Stimulated activated CD8-positive, alpha-beta memory T cell treated with anti-CD3 and anti-CD28 coated beads, Interleukin-7, amount 100 ng/mL, for 1 hour (primary cell): ENCODE measurements at places on chromosomes 12 and 14.

DNA sequence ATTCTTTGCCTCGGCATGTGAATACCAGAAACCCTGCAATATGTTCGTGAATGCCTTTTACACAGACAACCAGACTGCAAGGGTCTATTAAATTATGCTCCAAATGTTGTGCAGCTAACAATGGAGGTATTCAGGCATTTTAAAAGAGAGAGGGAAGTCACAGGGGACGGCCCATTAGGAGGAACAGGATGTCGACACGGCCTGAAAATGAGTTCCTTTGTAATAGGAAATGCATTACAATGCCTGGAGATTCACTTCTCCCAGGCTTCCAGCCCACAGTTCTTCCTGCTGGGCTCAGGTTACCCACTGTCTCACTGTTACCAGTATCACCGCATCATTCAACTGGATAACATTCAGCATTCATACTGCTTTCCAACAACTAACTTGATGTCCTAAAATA lies 2.5 kb downstream of the DUSP6 start:
- DNase-seq, result no peak

DNA sequence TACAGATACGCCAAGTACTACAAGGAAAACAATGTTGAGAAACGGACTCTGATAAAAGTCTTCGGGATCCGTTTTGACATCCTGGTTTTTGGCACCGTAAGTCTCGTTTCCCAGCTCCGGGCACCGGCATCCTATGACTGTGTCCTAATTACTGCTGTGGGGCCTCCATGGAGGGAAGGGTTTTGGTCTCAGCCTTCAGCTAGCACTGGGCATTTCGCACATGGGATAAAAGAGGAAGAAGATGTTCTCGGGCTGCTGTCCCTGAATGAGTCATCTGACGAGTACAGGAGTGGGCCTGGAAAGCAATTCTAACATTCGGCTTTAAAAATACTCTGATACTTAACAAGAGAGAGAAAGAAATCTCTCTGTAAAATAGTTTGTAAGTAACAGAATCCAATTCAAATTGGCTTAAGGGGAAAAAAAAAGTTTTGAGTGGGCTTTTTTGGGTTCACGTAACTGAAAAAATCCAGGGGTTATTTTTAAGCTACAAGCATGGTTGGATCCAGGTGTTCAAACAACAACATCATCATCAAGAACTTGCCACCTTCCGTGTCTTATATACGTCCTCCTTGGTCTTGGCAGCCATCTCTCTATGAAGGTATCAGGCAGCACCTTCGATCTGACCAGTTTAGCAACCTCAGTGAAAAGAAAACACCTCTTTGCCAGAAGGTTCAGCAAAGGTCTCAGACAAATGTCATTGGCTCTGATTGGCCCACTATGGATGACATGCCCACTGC lies 34.4 kb upstream of the P2RX4 start:
- no peak for DNase-seq

DNA sequence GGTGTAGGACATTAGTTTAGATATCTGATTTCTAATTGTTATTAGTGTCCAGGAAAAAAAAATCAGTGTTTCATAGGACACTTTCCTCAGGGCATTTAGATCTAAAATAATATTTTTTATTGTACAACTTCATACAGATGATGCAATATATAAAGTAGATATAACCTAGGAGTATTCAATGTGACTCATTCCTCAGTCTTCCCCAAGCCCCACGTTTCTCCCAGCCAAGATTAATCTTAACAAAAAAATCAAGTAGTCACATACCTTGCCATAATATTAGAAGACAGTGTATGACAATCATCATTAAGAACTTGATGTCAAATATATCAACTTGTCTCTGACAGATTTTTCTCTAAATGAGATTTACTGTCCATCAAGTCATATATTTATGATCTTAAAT lies 37.1 kb downstream of the PPFIA2 start:
- DNase-seq, result no peak

- DNase-seq, result no peak
Measured at GRCh38 chr12:132446633-132447326, 43.2 kb upstream of the FBRSL1 start.

- DNase-seq, result no peak
Measured at GRCh38 chr12:70305794-70306193, 60.3 kb upstream of the KCNMB4 start.

- DNase-seq, result no peak
Measured at GRCh38 chr12:49730568-49731101, 10.7 kb upstream of the TMBIM6 start.

GRCh38 chr14:95609398-95609990 lies 74.6 kb downstream of the GLRX5 start:
- no peak for DNase-seq

- no peak for DNase-seq
Measured at GRCh38 chr14:74964787-74965485, 9.5 kb upstream of the PGF start.

DNA sequence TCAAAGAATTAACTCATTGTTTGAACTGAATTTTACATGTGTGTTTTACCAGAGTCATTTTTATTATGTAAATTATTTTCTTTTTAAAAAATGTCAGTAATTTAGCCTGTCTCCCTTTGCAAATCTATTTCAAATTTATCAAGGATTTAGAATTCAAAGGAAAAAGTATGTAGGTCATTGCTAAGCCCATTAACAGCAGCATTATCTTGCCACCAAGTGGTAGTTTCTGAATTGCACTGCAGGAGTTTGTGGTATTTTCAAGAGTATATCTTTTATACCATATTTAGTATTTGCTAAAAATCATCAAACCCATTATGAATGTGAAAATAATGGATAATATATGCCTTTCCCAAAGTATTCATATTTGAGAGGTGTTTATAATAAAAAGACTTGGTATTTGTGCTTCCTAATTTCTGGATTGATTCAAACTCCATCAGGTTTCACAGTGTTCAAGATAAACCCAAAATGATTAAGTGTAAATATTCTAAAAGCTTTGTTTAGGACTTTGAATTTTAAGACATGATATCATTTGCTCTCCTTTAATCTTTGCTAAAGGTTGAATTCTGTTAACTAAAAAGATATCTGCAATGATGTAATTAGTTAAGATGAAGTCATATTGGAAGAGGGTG lies 711.4 kb downstream of the FSCB start:
- DNase-seq, result no peak

DNA sequence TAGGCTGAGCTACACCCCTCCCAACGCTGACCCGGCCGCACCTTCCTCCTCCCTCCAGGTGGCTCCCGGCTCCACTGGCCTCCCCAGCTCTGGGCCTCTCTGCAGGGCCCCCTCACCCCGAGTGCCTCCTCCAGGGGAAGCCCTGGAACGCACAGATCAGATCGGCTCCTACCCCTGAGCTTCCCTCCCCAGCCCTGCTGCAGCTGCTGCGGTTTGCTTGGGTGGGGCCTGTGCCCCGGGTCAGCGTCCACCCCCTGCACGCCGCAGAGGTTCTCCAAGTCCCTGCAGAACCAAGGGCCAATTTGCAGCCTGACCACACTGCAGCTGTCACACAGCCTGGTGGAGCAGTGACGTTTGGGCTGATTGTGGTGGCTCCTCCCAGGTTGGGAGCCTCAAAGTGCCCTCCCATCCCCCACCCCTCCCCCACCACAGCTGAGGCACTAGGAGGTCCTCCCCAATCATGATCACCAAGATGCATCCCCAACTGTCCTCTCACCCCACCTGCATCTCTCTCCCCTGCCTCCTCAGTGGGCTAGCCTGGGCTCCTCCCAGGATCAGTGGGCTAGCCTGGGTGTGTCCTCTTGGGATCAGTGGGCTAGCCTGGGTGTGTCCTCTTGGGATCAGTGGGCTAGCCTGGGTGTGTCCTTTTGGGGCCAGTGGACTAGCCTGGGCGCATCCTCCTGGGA lies 12.8 kb upstream of the FBRSL1 start:
- DNase-seq, result no peak

- DNase-seq, result no peak
Measured at GRCh38 chr14:77498120-77498979, at the start of gene ISM2. ISM2 (minus strand) TSS chr14:77498816; CDS start chr14:77498793, 23 bp downstream.

- DNase-seq, result no peak
Measured at GRCh38 chr14:54591461-54591860, 24.5 kb downstream of the SAMD4A start.

GRCh38 chr14:77812028-77812427 lies 12.1 kb downstream of the ADCK1 start:
- no peak for DNase-seq

DNA sequence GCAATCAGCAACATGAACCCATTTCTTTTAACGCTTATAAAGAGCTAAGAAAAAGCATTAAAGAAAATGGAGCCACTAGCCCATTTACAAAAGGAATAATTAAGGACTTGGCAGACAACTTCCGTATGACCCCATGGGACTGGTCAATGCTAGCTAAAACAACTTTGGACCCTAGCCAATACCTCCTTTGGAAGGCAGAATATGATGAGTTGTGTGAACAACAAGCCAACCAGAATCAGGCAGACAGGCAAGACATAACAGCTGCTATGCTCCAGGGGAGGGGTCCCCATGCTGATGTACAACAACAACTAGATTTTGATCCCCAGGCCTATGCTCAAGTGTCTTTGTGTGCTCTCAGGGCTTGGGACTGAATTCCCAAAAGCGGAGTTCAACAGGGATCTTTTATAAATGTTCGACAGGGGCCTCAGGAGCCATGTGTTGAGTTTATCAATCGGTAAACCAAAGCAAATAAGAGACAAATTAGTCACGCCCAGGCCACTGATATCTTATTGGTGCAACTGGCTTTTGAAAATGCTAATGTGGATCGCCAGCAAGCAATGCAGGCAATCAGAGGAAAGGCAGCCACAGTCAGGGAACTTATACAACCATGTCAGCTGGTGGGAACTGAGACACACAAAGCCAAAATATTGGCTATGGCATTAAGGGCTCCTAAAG lies 254.4 kb upstream of the DIO2 start:
- DNase-seq, result no peak

DNA sequence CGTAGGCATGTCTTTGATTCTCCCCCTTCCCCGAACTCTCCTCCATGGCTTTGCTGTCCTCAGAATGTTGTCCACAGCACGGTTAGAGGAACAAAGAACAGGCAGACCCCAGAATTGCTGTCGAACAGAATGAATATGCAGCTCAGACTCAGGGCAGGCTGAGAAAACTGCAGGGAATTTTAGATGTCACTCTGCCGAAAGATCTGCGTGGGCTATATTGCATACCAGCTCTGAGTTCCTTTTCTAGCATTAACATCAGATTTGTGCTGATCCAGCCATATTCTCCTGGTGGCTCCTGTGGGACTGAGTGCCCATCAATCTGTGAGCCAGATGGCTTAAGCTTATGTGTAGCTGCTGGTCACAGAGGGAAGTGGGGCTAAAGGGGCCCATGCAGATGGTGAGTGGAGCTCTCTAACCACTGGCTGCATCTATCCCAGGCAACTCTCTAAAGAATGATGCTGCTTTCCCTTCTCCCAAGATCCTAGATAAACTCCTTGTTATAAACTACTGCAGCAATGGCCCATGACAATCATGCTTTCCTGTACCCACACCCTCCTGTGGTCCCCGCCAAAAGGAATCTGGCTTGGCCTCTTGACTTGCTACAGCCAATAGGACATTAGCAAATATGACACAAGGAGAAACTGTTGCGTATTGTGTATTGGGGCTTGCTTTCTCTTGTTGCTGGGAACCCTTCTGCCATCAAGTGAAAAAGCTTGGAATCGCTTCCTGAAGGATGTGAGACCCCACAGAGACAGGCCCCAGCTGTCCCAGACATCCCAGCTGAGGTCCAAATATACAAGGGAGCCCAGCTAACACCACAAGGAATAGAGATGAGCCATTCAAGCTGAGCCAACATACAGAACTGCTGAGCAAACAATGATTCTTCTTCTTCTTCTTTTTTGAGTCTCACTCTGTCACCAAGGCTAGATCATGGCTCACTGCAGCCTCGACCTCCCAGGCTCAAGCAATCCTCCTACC lies 101.3 kb downstream of the FOXN3 start:
- DNase-seq, result no peak

DNA sequence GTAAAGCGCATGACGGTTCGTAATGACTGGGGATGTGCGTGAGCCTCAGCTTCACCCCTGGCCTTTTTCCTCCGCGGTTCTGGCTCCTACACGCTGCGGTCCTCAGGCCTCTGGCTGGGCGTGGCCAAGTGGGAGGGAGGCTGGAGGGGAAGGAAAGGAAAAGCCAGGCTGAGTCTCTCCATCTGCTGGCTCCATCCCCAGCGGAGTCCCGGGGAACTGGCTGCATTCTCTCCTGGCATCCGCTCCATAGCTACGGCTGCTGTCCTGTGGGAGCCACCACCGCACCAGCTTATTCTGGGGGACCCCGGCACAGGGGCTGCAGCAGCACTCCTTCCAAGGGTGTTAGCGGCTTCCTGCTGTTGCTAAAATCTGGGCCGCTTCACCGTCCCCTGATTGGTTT lies 68.2 kb upstream of the SLC24A4 start:
- DNase-seq, result no peak

- no peak for DNase-seq
Measured at GRCh38 chr14:24139272-24139934, 2.0 kb downstream of the EMC9 start.

DNA sequence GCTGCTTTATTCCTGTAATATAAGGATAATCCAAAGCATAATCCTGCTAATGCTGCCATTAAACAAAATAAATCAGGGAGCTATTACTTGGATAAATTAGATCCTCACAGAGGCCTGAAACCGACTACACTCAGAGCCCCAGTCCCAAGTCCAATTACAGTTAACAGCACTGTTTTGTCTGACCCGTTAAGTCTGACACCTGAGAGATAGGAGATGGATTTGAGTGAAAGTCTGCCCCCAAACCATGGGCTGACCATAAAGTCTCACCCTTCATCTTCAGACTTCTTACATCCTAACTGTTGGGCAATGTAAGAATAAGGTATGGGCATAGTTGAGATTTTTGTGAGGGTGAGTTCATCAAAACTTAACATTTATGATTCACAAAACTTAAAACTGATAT lies 181.7 kb downstream of the PLCZ1 start:
- no peak for DNase-seq

GRCh38 chr12:47551426-47551851 lies 154.4 kb downstream of the RPAP3 start:
- DNase-seq, result no peak

DNA sequence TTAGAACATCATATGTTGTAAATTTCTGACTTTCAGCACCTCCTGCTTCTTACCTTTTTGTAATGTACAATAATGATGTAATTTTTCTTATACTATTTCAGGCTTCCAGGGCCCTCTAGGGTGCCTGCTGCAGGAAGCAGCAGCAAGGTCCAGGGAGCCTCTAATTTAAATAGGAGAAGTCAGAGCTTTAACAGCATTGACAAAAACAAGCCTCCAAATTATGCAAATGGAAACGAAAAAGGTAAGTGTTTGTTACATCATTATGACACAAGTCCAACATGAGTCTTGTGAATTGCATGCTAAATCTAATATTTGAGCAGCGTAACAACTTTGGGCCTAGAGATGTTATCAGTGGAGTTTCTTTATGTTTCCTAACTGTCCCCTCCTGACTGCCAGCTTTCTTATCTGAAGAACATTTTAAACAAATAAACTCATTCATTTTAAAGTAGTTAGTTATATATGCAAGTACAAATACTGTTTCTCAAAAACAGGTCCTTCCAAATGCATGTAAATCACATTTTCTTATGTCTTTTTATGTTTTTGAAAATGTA lies 167.6 kb downstream of the NAV3 start:
- DNase-seq, result no peak

GRCh38 chr12:55671746-55672145 lies 35.1 kb downstream of the OR10P1 start:
- no peak for DNase-seq
